Stimulated activated CD8-positive, alpha-beta memory T cell treated with anti-CD3 and anti-CD28 coated beads, Interleukin-4, amount 100 ng/mL, for 1 hour (primary cell): ENCODE measurements at places on chromosomes 5 and 9.

GRCh38 chr5:99070822-99071221, 142.0 kb upstream of the CHD1 start:
- no peak for DNase-seq

DNA sequence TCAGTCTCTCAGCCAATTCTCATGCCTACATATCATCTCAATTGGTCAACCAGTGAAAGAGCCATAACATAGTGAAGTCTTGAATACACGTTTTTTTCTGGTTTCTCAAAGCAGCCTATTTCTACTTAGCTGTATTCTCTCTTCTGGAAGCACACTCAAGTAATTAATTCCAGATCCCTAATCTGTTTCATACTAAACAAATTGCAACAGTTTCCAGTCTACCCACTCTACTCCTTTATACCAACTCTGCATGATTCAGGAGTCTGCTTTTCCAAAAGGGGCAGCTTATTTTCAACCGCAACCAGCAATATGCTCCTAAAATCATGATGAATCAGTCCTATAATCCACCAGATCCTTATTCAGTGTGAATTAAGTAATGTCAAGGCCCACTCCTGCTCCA, 211.7 kb downstream of the TLE1 start:
- no peak for DNase-seq

DNA sequence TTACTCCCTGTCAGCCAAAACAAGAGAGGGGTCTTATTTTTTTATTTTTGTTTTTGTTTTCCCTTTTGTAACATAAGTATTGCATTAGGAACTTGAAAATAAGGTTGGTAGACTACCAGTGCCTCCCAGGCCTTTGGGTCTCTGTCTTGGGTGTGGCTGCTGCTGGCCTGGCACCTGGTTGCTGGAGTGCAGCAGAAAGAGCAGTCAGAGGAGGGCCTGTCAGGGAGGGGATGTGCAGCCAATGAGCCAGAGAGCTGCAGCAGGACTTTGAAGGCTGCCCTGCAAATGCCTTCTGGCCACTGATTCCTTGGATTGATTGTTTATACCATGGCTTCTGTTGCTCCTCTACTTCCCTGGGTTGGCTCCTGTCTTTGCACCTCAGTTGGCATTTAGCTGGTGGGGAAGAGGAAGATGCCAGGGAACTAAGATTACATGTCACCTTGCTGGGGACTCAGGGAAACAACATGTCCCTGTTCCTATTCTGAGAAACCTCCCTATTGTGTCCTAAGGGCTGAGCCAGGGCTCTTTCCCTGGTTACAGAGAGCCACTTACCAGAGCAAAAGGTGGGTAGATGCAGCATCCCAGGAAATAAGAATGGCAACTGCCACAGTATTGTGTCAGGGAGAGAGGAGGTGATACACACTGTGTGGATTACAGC, 66.6 kb downstream of the ANGPTL2 start:
- no peak for DNase-seq

GRCh38 chr5:169300468-169301385, at the start of gene SLIT3:
Gene SLIT3, minus strand, starts transcription at chr5:169301139. Its CDS starts 430 bp downstream, at chr5:169300709.
- DNase-seq, result no peak

- no peak for DNase-seq
Measured at GRCh38 chr9:19470981-19471650, 62.3 kb downstream of the ACER2 start.

- no peak for DNase-seq
Measured at GRCh38 chr9:5446451-5447236, 3.7 kb upstream of the CD274 start.

DNA sequence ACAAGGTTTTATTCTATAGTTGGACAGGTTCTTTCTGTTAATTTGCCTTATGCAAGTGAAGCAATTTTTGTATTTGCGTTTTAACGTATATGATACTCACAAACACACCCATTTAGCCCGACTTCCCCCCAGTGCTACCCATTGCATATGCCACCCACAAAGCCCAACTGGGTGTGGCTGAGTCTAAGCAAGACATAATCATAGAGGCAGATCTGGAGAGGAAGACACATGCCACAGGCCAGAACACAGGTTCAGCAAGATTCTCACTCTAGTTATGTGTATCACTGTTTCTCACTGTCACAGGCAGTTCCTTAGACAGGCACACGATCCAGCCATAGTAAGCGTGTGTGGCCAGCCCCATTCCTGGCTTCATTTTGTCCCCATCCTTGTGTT, 29.0 kb upstream of the PUM3 start:
- DNase-seq, result no peak

DNA sequence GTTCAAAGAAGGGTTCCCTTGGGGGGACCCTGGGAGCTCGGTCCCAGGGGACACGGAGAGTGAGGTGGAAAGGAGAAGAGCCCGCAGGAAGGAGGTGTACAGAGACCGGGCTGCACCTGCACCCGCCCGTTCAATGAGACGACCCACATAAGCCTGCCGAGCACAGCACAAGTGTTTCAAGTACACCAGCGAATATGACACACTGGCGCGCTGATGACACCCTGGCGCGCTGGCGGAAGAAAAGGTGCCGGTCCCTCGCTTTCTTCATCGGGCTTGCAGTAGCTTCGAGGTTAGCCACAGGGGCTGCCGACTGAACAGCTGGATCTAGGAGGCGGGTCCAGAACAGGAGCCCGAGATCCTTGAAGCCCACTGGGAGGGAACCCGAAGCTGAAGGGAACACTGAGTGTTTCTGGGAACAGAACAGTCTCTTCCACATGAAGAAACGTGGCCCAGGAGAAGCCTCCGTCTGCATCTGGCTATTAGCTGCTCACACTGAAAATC, 1.4 kb downstream of the TBC1D9B start:
- DNase-seq, result no peak

- no peak for DNase-seq
Measured at GRCh38 chr9:22064957-22065356, 55.9 kb upstream of the CDKN2B start.

DNA sequence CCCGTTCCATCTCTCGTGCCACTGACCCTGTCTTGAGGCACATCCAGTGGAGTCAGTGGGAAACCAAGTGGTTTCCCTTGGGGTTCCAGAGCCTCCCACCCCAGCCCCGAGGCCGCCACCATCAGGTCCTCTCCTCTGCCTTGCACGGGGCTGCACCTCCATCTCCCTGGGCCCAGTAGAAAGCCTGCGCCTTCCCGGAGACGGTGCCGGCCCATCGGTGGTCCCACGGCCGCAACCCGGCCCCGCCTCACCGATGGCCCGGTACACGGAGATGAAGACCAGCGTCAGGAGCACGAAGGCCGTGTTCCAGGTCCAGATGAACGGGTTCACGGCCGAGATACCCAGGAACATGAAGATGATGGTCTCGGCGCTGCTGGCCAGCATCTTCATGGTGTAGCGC, 40.0 kb downstream of the EXOC3 start:
- no peak for DNase-seq

DNA sequence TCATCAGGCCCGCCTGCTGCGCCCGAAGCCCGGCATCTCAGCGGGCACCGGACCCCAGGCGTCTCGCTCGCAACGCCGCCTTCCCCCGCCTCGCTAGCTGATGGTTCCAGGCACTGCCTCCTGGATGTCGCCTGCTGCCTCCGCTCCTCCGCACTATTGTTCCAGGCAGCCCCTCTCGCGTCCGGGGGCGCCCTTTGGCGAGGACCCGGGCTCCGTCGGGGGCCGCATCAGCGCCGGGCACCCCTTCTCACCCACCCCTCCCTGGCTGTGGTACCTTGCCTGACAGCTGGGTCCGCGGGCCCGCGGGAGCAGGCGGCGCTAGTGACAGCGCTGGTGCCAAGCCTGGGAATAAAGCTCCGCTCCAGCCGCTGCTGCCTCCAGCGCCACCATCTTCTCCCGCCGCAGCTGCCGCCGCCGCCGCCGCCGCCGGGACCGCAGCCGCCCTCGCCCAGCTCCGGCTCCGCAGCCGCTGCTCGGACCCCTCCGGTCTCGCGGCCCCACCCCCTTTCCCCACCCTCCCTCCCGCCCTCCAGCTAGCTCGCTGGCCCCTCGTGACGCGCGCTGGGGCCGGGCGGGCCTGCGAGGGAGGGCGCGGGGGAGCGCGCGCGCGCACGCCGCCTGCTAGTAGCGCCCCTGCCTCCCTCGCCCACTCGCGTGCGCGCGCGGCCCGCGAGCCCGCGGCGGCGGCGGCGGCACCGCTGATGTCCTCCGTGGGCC, at the start of gene APBA1:
TSS of gene APBA1 (minus strand) at position 493 of the 717 bp plus-strand sequence.
- no peak for DNase-seq

- DNase-seq, result no peak
Measured at GRCh38 chr5:95900383-95900958, 61.2 kb downstream of the ELL2 start.

DNA sequence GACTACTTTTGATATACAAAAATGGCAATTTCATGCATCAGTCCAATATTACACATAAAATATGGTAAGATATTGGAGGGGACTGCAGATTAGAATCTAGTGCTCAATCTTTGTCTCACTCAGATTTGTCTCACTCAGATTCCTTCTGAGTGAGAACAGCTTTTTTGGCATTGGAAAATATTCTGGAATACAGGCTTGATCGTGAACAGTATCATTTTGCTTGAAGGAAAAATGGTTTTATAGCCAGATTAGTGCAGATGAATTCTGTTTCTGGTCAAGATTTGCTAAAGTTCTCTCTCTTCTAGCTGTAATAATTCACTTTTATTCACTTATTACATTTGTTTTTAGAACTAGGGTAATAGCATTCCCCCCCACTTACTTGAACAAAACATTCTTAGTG, 51.2 kb downstream of the MAN2A1 start:
- DNase-seq, result no peak

DNA sequence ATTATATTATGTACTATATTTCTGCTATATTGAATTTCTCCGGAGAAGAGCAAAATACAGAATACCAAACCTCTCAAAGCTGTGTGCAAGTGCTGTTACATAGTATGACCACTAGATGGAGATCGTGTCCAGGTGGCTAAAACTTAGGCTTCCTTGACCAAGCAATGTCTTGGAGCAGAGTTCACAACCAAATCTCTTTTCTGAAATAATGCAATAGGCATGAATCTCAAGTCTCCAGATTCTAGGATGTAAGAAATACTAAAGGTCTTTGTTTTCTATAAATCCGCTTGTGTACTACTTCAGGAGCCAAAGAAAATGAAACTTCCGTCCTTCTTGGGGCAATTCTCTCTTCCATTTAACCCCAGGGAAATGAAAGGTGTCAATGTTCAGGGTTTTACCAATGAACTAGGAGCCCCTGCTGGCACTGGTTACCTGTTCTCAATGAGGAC, 181.5 kb upstream of the RAI14 start:
- DNase-seq, result no peak

- no peak for DNase-seq
Measured at GRCh38 chr5:131180407-131180806, 9.7 kb downstream of the LYRM7 start.

GRCh38 chr5:100890461-100891008, 12.5 kb downstream of the ST8SIA4 start:
- DNase-seq, result no peak

GRCh38 chr9:114005371-114006154, 72.5 kb downstream of the AMBP start:
- no peak for DNase-seq

GRCh38 chr5:10360686-10361085, 7.2 kb downstream of the MARCHF6 start:
- DNase-seq, result no peak

- no peak for DNase-seq
Measured at GRCh38 chr9:133184971-133185370, 21.3 kb upstream of the GBGT1 start.

GRCh38 chr5:154683101-154683880, 71.9 kb upstream of the LARP1 start:
- no peak for DNase-seq

- DNase-seq, result no peak
Measured at GRCh38 chr5:181283347-181283746, 22.4 kb upstream of the TRIM52 start.

GRCh38 chr9:97863314-97863713, 10.3 kb downstream of the FOXE1 start:
- no peak for DNase-seq

GRCh38 chr5:177553671-177554429, 513 bp downstream of the FAM193B start:
- DNase-seq, result no peak

- no peak for DNase-seq
Measured at GRCh38 chr5:142720641-142721271, 34.9 kb upstream of the FGF1 start.

DNA sequence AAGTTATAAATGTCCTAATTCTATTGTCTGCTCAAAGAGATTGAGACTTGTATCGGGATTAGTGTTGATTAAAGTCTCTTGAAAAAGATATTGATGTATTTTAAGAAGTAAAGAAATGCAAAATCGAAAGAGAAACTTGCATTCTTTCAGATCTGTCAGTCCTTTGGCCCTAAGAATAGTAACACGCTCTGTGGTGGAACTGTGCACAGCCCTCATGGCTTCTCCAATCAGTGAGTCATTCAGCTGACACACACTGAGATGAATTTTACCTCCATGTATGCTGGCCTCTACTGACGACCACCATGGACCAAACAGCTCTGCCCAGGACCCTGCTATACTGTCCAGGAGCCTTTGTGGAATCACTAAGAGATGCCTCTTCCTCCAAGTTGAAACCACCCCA, 232.4 kb downstream of the ESM1 start:
- no peak for DNase-seq

DNA sequence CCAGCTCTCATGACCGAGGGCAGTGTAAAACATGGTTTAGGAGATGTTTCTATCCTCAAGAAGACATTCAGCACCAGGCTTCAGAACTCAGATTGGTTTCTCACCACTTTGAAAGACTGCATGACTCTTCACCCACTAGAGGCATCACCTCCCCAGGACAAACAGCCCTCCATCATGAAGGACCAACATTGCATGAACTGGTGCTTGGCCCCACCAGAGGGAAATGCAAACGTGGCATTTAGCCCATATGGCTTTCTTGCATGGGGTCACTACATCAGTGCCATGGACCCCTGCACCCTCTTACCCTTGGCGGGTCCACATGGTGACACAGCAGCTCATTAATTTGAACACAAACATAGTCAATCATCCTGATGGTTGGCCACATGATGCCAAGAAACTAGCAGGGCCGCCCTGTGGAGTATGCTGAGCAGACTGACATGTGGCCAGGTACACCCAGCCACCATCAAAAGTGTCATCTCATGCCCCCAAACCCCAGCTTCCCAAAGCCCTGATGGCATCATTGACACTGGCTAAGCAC, 129.5 kb upstream of the FSTL4 start:
- DNase-seq, result no peak

DNA sequence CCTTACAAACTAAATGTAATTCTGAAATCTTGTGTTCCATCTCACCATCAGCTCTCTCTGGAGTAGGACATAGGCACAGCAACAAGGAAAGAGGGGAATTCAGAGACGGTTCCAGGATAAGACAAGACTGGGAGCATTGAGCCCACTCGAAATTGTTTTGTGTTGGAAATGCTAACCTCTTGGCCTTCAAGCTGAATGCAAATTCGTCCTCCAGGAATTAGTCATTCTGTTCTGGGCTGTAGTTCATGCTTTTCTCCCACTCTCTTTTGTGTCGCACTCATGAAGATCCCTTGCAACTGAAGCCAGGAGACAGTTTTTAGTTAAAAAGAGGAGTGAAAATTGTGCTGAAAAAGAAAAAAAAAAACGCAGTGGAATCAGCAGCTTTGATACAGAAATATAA, 121.7 kb upstream of the SEMA6A start:
- no peak for DNase-seq
